ENCODE measurements at places on chromosomes 4 and X. TPM values are rescaled to one million over a fixed set of nuclear protein-coding genes. Genes with fewer than 3 reads are reported as not detected.
A peak's percentile ranks its signal among the peaks of the same experiment; 100 is the strongest.

Gene TXLNG
- 14.1 TPM for total RNA-seq

Gene AMBN
- not detected for total RNA-seq

GRCh38 chr4:44160776-44161367 is 287.7 kb downstream of the KCTD8 start:
- DNase-seq: peak; percentile 41

DNA sequence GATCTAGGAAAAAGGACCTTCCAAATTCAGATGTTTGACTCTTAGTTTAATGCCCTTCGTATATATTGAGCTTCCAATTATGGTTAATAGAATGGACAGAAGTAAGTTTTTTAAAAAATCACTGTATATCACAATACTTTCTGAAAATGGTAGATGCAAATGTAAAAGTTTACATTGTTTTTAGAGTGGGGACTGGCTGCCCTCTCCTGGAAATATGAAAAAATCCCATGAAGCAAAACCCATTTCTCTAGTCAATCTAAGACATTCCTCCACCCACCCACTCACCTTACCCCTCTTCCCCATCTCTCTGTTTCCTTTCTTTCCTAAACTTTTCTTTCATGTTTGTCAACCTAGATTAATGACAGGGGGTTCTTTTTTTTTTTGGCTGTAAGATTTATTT is 134.5 kb downstream of the ARHGAP6 start:
- no peak for DNase-seq
